EL (cell line): ENCODE measurements at places on chromosomes 12 and 14.

DNA sequence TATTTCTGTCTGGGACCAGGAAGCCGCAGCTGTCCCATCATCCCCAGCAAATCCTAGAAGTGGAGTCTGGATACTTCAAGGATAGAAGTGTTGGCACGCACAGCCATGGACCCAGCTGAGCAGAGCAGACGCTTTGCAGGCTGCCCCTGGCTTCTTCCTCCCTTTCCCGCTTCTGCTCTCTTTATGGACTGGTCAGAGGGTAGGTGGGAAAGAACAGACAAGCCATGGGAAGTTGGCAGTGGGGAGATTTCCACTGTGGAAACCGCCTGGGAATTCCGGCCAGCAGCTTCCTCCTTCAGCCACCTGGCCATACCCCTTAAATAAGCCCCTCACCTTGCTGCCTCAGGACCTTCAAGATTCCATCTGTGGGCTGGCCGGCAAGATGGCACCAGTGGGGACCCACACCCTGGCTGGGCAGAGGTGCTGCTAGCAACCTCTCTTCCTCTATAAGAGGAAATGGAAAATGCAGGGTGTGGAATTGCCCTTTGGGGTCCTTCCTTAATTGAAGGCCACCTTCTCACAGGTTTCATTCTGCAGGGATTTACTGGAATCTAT is 20.6 kb downstream of the OTUB2 start:
- no peak for DNase-seq

DNA sequence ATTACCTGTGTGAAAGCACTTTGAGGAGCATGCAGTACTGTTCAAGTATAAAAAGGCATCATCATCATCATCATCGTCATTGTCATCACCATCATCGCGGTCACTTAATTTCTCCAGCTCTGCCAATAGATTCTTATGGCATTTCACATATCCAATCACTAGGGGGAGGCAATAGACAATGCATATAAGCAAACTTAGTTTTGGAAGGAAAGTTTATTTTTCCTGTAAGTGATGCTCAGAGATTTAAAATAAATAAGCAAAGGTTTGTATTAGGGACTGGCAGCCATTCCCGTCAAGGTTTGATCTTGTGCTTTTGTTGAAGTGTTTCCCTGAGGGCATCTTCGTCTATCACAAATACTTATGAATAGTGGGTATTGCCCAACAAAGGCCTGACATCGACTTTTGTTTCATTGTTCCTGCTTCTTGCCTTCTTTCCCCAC is 127.4 kb downstream of the KTN1 start:
- peak; percentile 48 for DNase-seq

DNA sequence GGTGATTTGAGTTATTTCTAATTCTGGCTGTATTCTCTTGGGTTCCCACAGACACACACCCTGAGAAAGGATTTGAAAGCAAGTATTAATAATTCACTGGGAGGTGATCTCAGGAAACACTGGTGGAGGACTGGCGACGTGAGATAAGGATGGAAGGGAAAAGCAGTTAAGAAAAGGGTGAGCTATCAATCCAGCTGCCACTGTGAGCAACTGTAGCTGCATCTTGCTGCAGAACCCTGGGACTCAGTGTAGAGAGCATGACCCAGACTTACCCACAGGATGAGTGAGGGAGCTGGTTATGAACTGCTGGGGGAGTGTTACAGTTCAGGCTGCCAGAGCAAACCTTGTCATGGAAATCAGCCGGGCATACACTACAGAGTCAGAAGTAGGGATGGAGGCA is 71.9 kb downstream of the RESF1 start:
- no peak for DNase-seq

DNA sequence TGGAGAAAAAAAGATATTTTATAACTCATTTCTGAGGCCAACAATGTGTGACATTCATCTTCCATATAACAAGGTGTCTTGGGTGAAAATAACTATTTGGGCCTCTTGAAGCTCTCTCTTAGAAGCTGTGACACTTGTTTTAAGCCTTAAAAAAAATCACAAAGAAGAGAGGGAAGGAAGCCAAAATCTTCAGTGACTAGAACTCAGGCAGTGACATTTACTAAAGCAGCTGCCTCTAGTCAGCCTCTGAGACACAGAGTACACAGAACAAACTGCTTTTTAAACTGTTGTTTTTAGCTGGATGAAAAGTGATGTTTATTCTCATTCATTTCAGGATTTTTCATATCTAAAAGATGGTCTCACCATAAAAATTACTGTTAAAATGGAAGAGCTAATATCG is 793.6 kb downstream of the GALC start:
- no peak for DNase-seq

GRCh38 chr14:64158608-64159007 is 135.6 kb downstream of the ESR2 start:
- DNase-seq, result no peak

- no peak for DNase-seq
Measured at GRCh38 chr14:104285508-104285840, 147.1 kb downstream of the KIF26A start.

GRCh38 chr12:11446372-11446771 is 51.0 kb upstream of the PRB2 start:
- DNase-seq, result peak; percentile 13

DNA sequence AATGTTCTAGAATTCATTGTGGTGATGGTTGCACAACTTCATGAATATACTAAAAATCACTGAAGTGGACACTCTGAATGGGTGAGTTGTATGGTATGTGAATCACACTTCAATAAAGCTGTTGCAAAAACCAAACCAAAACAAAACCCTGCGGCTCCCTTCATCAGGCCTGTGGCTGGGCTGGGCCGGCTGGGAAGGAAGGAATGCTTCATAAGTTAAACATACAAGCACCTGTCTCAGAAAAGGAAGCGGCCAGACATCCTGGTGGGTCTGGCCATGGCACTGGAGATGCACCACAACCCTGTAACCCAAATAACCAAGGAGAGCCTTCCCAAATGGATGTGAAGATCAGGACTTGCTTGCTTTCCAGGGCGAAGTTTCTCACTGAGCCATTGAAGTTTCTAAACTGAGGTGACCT is 34.9 kb downstream of the TTC7B start:
- DNase-seq, result peak; percentile 46

- no peak for DNase-seq
Measured at GRCh38 chr14:36365766-36366165, 45.3 kb upstream of the MBIP start.

GRCh38 chr14:39376667-39377403 is 55.4 kb downstream of the FBXO33 start:
- peak; percentile 42 for DNase-seq

GRCh38 chr14:73797543-73798265 is 53.9 kb upstream of the PTGR2 start:
- no peak for DNase-seq

DNA sequence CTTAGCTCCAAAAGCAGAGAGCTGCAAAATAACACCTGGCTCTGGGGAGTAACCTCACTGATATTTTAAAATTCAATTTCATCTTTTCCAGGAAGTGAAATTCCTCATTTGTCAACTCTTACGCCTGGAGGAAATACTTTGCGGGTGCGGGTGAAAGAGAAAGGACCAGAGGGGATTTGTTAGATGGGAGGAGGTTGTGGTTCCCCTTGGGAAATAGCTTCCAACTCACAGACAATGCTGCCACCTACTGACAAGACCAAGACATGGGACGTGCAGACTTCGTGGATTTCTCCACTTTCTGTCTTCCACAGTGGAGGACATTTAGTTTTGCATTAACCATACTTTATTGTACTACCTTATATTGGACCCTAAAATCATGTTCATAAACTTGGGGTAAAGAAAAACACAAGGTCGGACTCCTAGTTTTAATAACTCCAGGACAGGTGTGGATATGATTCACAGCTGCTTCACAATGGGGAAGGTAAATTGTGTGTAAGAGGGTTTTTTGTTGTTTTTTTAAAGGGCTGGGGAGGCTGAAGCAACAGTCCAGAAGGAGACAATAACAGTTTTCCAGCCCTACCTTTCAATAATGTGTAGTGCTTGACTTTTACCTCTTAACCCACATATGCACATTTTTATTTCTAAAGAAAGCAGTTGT is 10.8 kb downstream of the FBXL14 start:
- peak; percentile 92 for DNase-seq

- DNase-seq, result no peak
Measured at GRCh38 chr12:93456077-93456476, 11.2 kb upstream of the MRPL42 start.

DNA sequence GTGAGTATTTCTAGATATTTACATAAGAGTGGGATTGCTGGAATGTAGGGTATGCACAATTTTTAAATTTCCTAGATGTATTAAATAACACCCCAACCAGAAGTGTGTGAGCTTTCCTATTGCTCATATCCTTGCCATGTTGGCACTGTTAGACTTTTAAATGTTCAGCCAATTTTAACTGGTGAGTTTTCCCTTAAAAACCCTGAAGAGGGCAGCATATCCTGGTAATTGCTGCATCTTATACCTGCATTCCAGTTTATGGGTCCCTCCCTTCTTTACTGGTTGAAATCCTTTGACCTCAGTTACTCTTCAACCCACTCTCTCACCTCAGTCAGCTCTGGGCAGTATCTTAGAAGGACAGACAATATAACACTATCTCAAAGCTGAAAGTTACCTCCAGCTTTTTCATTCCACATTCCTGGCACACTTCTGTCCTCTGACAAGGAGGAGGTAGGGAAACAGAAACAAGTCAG is 270.6 kb downstream of the PAWR start:
- peak; percentile 94 for DNase-seq

- peak; percentile 70 for DNase-seq
Measured at GRCh38 chr12:51341251-51342007, 5.0 kb downstream of the CELA1 start.

DNA sequence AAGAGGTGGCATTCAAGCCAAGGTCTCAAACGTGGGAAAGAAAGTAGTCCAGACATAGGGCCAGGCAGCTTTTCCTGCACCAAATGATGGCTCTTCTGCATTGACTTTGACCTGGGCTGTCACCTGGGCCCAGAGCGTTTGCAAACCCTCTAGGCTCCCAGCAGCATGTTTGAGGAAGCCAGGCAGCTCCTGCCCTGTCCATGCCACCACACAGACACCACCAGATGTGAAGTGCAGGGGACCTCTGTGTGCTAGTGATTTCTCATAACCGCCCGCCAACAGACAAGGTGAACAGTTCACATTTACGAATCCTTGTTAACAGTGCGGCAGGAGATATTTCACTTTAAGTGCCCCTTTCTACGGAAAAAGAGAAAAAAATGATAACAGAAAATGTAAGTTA is 49.8 kb upstream of the FAM222A start:
- DNase-seq, result no peak

DNA sequence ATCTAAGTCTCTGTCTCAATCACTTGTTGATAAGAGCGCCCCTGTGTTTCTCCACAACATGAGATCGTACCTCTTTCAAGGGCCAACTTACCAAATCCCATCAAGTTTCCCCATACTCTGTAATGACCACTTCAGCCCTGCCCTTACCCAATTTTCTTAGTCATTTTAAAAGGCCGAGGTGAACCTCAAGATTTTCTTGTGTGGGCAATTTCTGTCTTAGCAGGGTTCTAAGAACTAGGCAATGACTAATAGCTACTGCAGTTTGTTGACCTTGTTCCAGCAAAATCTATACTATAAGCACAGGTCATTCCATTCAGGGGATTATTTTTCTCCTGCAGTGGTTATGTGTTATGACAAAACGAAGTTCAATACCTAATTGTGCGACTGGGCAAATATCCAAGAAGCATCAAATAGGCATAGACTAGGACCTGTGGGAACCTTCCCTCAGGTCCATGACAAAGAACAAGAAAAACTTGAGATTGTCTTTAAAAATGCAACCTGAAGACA is 359.8 kb downstream of the PCNX1 start:
- DNase-seq, result peak; percentile 46

DNA sequence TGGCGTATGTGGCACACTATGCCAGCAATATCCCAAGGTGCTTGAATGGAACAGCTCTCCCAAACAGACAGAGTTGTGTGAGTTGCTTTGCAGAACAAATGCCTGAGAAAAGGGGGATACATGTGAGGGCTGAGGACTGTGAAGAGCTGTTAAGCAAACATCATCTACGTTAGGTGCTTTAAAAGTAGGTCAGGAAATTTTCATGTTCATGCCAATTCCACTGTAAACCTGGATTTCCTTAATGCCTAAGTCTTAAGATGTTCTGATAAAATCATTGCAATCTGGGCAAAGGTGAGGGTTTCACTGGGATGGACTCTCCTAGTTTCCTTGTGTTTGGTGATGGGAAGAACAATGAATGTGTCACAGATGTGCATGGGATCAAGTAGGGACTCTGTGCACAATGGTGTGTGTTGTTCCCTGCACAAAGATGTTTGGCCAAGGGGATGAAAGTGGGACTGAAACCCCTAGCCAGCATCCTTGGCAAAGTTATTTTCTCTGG is 227.9 kb downstream of the KTN1 start:
- no peak for DNase-seq

DNA sequence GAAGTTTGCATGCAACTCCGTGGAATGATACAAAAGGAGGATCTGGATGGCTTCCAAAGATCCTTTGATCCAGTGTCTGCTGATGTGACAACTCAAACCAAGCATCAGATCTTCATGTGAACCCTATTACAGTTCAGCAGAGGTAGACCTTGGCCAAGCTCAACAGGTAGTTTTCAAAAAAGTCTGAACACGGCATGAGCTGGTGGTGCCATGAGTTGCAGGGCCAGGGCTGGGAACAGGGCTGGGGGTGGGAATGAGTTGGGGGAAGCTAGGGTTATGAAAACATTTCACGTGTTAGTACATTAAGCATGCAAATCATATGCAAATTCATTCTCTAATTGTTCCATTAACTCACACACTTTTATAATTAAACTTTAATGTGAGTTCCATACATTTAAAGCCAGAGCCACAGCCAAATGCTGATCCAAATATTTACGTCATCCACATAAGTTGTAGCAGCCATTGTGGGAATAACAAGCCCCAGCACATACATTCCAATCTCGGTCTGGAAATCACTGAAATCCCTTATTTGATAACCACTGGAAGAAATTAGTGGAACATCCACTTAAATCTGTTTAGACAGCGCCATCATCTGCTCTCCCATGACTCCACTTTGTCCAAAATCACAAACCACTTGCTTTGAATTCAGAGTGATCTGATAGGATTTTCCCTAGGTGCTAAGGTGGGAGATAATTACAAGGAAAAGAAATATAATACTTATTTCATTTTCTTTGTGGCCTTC is 158.5 kb downstream of the APAF1 start:
- DNase-seq, result no peak

DNA sequence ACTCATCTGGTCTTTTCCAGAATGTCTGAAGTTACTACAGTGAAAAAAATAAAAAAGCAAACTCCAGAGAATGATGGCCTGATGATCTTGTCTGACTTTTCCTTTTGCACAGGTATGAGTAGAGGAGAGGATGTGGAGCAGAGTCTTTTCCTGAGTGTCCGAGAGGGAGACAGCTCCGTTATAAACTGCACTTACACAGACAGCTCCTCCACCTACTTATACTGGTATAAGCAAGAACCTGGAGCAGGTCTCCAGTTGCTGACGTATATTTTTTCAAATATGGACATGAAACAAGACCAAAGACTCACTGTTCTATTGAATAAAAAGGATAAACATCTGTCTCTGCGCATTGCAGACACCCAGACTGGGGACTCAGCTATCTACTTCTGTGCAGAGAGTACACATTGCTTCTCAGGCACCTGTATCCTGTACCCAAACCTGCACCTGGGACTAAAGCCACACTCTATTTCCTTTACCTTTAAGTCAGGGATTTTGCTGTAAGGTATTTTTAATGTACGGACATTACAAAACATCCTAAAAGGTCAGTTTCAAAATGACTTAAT is 75.8 kb upstream of the OR4E1 start:
- DNase-seq, result no peak

- peak; percentile 78 for DNase-seq
Measured at GRCh38 chr12:53733051-53733806, 6.0 kb upstream of the CALCOCO1 start.

GRCh38 chr12:19066475-19067001 is 63.0 kb upstream of the PLEKHA5 start:
- no peak for DNase-seq

GRCh38 chr14:103165323-103165722 is 42.1 kb downstream of the TNFAIP2 start:
- no peak for DNase-seq
